D721Med (cell line): ENCODE measurements at places on chromosomes 2 and 18.

GRCh38 chr2:71473346-71474031 is 20.1 kb downstream of the DYSF start:
- no peak for DNase-seq

- DNase-seq, result no peak
These were observed 80.1 kb upstream of the SMIM21 start for GRCh38 chr18:75507636-75508035.

DNA sequence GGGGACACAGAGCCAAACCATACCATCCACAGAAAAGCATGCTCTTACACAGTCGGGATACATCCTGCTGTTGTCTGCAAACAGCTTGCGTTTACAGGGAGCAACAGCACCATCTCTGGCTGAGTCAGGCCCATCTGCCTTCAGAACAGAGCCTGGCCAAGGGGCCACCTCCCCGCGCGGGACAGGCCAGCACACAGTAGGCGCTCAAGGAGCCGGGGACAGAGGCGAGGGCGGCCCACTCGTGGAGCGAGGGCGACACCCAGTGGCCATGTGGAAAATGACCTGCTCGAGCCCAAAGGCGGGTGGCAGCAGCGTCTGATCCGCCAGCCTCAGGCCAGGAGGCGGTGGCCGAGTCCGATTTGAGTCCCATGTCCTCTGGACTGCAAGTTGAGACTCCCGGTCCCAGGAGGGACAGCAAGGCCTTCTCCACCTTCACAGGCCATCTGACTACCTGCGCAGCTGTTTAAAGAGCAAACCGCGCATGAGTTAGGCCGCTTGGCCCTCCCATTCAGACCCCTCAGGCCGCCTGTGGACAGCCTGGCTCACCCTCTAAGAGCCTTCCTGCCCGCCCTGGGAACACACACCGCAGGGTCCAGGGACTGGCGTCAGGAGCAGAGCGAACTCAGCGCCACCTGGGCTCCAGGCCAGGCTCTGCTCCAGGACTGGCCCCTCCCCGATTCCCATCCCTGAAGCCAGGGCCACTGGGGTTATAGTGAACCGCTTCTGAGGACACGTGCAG is 38.3 kb downstream of the TTC32 start:
- peak; percentile 64 for DNase-seq

DNA sequence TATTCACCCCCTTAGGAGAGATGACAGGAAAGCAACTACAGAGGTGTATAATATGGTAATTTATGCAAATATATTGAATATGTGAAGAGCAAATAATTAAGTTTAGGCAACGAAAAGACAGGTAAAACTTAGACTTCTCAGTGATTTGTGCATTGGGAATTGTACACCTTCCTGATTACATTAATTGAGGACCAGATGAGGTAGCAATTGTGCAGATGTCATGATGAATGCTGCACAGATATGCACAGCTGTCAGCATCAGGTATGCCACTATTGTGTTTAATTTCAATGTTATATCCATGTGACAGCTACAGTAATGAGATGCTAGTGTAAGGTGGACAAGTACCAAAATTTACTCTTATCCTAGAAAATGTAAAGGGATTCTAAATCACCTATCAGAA is 267.2 kb upstream of the FSIP2 start:
- DNase-seq, result no peak

DNA sequence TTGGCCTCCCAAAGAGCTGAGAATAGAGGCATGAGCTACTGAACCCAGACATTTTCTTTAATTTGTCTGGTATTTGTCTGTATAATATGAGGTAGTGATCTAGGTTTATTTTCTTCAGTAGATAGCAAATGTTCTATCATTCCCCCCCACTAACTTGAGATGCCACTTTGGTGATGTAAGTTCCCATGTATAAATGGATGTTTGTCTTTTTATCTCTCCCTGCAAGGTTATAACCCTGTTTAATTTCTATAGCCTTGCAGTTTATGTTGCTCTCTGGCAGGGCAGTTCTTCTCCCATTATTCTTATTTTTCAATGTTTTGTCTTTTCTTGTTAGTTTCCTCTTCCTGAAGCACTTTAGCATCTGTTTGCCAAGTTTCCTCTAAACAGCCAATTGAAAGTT is 39.1 kb upstream of the MAP4K4 start:
- no peak for DNase-seq
